Hindlimb muscle (tissue), 1 donor: ENCODE measurements at places on chromosomes 16 and 17. TPM values are rescaled to one million over a fixed set of nuclear protein-coding genes. Genes with fewer than 3 reads are reported as not detected.

GRCh38 chr17:53570731-53571130 is 252.0 kb upstream of the KIF2B start:
- no peak for DNase-seq

WSCD1 gene
- 45.0 TPM for polyA plus RNA-seq

DNA sequence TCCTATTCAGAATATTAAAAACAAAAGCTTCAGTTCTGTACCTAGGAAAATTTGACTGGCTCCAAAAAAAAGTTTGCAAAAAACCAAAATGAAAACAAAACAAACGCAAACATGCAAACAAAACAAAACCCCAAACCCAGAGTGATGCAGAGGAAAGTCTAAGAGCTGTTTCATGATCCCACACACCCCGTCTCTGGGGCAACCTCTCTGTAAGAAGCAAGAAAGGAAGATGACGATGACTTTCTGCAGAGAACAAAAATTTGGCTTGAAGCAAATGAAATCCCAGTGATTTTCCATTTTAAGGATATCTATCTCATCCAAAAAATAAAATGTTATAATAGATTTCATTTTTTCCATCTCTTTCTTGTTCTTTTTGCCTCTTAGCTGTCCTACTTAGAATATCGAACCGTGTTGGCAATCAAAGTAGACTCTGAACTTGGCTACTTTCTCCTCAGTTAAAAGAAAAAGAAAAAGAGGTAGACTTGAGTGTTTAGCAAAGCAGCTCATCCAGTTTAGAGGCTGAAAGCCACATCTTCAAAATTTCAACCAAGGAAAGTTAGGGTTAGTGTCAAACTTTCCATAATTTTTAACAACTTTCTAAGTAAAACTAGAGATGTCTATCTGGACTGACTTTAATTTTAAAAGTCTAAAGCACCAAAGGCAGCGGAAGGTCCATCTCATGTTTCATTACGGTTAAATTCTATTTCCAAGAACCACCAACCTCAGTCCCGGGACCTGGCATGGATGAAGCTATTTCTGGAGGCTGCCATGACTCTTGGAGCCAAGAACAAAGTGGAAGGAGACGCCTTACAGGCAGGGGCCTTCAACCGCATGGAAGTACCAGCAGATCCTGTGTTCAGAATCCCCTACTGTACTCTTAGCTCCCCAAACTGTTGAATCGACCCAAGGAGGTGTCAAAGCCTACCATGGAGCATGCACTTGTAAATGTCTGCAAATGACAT is 180.8 kb downstream of the XYLT1 start:
- peak; percentile 64 for DNase-seq

TEPSIN gene
- 17.8 TPM for polyA plus RNA-seq

KRT31 gene
- 2.3 TPM for polyA plus RNA-seq

CACNG4 gene
- polyA plus RNA-seq: 10.0 TPM

ZPBP2 gene
- polyA plus RNA-seq: not detected

KRT13 gene
- 1.9 TPM for polyA plus RNA-seq

DNA sequence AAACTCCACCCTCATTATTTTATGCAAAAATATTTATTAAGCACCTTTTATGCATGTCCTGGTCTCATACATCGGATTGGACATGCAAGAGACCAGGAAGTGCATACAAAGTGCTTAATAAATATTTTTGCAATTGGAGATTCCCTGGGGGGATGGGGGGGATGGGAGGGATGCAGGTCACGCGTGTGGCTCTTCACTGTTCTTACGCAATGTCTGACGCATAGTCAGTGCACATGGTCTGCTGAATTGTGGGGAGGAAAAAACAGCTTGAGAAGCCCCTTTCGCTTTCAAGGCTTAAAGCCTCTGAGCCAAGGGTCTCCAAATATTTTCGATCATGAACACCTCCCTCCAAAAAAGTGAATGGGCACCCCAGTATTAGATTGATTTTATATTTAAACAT is 96.7 kb upstream of the XYLT1 start:
- DNase-seq: no peak

- no peak for DNase-seq
Measured at GRCh38 chr16:83348991-83349390, 458.8 kb upstream of the HSBP1 start.

DNA sequence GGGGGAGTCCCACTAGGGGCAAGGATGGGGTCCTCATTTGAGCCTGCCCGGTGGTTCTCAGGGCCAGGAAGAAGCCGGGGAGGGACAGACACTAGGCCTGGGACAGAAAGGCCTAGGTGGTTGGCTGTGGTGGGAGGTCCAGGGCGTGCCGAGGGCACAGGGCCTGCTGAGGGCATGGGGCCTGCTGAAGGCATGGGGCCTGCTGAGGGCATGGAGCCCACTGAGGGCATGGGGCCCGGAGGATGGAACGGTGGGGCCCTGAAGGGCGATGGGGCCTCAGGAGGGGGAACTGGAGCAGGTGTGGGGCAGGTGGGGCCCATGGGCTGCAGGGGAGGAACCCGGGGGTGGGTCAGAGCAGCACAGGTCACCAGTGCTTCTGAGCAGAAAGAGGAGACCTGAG is 31.2 kb downstream of the PELP1 start:
- DNase-seq: no peak

SPAG7 gene
- polyA plus RNA-seq: 92.0 TPM

KRTAP9-1 gene
- not detected for polyA plus RNA-seq

C1QL1 gene
- polyA plus RNA-seq: 1.5 TPM

DNA sequence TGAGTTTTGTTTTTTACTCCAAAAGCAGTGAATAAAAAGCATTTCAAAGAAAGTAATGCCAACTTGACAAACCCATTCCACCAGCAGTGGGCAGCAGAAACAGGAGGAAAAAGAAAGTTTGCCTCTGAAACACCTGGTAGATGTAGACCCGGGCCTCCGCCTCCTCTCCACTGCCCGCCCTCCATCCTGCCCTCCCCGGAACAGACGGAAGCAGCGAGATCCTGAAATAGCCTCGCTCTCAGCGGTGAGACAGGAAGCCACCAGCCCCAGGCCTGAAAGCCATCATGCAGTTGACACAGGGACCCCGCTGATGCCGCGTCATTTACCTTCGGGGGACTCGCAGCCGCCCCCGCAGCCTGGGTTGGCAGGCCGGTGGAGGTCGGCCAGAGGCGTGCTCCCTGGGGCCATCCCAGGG is 67.8 kb downstream of the C16orf78 start:
- peak; percentile 25 for DNase-seq

DNA sequence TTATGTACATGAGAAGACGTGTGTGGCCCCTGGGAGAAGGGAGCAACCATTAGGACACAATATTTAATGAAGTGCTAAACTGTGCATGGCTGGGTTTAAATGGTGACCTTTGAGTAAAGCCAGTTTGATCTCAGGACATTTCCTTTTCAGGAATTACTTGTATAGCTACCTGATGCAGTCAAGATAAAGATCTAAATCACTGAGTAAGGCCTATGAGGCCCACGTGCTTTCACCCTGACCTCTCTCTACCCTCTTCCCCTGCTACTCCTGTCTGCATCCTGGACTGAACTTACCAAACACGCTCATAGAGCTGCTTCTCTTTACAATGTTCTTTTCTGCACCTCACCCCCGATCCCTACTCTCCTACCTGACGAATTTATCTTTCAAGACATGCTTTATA is 98.9 kb downstream of the GRIN2A start:
- no peak for DNase-seq

GRCh38 chr16:72604375-72604774 is 432.4 kb upstream of the PMFBP1 start:
- DNase-seq: no peak

DNA sequence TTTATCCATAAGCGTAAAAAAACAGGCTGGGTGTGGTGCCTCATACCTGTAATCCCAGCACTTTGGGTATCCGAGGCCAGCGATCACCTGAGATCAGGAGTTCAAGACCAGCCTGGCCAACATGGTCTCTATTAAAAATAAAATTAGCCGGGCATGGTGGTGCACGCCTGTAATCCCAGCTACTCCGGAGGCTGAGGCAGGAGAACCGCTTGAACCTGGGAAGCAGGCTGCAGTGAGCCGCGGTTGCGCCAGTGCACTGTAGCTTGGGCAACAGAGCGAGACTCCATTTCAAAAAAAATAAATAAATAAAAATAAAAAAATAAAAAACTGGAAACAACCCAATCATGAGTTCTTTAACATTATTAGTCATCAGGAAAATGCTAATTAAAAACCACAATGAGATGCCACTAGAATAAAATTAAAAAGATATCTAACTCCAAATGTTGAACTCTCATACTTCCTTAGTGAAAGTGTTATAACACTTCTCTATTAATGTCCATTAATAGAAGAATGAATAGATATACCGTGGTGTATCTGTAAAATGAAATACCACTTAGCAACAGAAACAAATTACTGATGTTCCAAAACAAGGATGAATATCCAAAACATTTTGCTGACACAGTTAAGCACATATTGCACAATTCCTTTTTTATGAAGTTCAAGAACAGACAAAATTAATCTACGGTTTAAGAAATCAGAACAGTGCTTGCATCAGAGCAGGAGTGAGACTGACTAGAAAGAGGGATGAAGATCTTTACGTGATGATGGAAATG is 13.1 kb downstream of the MPHOSPH6 start:
- DNase-seq: no peak

SPSB3 gene
- 30.5 TPM for polyA plus RNA-seq

NPIPA8 gene
- polyA plus RNA-seq: 1.6 TPM
